Kidney (tissue), 22 donors: ENCODE measurements at places on chromosomes 13 and 19.

GRCh38 chr13:111865046-111865445, 201.9 kb upstream of the SOX1 start:
- DNase-seq, result no peak

GRCh38 chr19:53951436-53951835, 11.3 kb upstream of the CACNG8 start:
- DNase-seq, result no peak

GRCh38 chr19:49155820-49156346, 687 bp upstream of the HRC start:
- DNase-seq, result peak; percentile 43

GRCh38 chr13:113411216-113412023, 41.9 kb downstream of the ADPRHL1 start:
- DNase-seq, result no peak

DNA sequence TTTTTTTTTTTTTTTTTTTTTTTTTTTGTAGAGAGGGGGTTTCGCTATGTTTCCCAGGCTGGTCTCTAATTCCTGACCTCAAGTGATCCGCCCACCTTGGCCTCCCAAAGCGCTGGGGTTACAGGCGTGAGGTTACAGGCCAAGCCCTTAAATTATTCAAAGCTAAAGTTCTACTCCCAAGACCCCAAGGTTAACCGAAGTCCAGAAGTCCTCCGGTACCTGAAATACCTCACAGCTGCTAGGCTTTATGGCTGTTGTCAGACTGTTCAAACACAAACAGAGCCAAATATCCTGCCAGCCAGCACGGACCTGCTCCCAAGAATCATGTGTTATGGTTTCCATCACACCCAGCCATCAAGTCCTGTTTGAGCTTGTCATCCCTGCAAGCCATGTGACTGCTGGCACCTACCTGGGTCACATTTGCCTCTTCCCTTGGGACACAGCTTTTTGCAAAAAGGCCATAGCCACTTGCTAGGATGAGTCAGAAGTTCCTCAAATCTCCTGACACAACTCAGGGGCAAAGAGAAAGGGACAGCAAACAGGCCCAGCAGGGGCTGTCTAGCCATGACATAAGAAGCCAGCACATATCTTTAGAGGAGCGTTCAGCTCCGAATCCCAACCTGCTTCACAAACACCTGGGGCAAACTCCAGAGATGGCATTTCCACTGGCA, 129.9 kb downstream of the FOXO1 start:
- peak; percentile 32 for DNase-seq

DNA sequence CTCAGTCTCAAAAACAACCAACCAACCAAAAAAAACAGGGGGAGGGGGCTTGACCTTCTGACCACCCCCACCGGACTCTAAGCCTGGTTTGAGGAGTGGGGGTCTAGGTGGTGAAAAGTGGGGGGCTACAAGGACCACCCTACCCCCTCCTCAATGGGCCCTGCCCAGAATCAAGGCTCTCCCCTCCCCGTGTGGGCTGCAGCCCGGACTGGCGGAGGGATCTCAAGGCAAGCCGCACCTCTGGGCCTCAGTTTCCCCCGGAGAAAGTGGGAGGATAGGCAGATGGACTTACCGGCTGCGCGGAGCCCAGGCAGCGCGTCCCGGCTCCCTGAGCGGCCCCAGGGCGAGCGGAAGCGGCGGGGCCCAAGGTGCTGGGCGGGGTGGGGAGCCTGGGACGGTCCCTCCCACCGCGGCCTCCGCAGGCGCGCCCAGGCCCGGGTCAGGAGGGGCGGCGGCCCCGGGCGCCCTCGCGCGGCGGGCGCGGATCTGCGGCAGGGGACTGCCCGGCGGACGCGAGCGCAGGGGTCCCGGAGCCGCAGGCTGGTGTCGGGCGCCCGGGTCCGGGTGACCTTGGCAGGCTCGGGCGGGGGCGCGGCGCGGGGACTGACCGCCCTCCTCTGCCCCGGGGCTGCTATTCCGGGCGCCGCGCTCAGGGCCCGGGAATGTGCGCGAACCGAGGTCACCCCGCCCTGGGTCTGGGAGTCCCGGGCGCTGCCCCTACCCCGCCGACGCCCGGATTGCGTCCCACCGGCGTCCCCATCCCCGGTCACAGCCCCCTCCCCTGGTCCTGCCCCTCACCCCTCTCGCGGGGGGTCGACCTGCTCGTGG, at the start of gene ADAMTSL5:
Gene ADAMTSL5, minus strand, starts transcription at position 349 of the 828 bp plus-strand sequence. CDS start 2,076 bp downstream, outside the sequence.
- DNase-seq, result peak; percentile 67

GRCh38 chr13:27336014-27336673, 65.5 kb downstream of the RASL11A start:
- no peak for DNase-seq

GRCh38 chr13:71578048-71578447, 289.0 kb downstream of the DACH1 start:
- no peak for DNase-seq

DNA sequence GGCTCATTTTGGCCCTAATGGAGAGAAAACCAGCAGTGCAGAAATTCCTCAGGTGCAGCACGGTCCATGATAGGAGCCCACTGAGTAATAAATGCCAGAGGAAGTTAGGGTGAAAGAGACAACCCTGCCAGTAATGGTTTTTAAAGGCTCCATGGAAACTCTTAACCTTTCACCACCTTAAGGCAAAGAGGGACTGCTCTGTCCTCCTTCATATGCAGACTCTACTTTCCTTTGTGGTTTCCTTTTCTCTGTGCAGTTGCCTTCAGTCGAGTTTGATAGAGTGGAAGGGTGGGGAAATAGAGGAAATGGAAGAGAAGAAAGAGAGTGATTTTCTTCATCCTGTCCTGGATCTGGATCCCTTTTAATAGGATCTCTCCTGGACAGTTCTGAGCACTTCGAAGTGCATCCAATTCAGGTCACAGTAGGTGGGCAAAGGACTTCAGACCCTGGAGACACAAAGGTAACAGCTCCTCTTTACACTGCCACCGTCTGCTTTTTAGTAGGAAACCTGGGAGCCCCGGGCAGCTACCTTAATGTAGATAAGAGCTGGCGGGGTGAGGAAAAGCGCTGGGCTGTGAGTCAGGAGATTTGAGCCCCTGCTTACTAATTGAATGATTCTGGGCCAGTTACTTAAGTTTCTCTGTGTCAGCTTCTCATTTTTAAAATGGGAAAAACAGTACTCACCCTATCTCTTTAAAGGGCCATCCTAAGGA, 294.8 kb downstream of the KCNRG start:
- no peak for DNase-seq

GRCh38 chr13:94030415-94031119, 448.9 kb downstream of the DCT start:
- DNase-seq, result no peak
